ENCODE measurements at places on chromosomes 5 and 9.
A peak's percentile ranks its signal among the peaks of the same experiment; 100 is the strongest.

DNA sequence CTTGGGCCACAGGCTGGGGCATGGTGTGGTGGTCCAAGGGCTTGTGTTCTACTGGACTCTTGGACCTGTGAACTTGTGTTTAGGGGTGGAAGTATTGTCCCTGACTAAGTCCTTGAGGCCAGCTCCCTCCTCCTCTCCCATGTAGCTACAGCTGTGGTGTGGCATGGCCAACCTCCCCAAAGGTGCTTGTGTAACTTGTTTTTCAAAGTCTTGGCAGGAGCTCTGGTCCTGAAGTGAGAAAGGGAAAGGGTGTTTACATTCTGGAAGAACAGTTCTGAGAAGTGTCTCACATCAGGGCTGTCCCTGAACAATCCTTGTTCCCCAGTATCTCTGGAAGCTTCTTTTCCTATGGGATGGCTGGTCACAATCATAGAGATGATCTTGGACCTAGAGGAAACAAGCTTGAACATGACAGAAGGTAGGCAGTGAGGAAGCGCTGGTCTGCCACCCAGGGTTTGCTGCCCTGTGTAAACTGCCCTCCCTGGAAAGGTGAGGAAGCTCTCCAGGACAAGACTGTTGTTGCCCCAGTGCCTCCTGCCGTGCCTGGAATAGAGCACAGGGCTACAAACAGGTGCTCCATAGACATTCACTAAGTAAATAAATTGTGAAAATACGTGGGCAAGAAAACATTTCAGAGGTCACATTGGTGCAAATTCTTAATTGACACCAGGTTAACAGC is 64.6 kb upstream of the KLF9 start:
- no peak for DNase-seq

DNA sequence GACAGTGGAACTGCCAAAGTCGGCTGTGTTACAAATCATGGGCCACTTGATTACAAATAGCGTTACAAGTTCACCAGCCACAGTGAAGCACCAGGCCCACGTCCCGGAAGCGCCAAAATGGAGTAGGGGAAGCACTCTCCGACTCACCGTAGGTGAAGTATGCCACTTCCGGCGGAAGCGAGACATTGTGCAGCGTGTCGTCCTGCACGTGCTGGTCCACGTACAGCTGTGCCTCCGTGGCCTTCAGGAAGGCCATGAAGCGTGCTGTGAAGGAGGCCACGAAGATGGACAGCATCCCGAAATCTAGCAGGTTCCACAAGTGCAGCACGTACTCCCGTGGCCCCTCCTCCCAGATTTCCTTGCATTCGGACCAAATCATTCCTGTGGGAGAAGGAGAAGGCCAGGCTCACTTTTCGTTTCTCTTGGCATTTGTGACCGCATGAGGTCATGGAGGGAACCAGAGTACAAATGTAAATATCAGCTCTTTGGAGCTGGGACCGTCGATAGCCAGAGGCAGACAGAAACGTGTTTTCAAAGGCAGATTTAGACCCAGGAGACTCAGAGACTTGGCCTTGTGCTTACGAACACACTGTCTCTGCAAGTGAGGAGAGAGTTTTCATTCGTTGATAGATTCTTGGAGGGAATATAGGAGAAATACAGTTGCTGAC is 58.7 kb upstream of the SMIM32 start:
- no peak for DNase-seq

GRCh38 chr5:14415024-14415697 is 166.4 kb upstream of the OTULINL start:
- no peak for DNase-seq

- DNase-seq, result no peak
Measured at GRCh38 chr5:175894271-175894670, 22.9 kb downstream of the CPLX2 start.

- no peak for DNase-seq
Measured at GRCh38 chr9:97575673-97576200, 57.4 kb downstream of the TSTD2 start.

- DNase-seq, result no peak
Measured at GRCh38 chr5:151589878-151590570, 1.1 kb downstream of the FAT2 start.

- DNase-seq, result peak; percentile 52
Measured at GRCh38 chr9:132896906-132897305, 18.2 kb downstream of the SPACA9 start.

- DNase-seq, result no peak
Measured at GRCh38 chr9:15484802-15485201, 26.0 kb downstream of the PSIP1 start.

GRCh38 chr9:98861781-98862504 is 54.5 kb downstream of the GALNT12 start:
- DNase-seq, result no peak

GRCh38 chr5:173789031-173789920 is 98.9 kb upstream of the CPEB4 start:
- no peak for DNase-seq

DNA sequence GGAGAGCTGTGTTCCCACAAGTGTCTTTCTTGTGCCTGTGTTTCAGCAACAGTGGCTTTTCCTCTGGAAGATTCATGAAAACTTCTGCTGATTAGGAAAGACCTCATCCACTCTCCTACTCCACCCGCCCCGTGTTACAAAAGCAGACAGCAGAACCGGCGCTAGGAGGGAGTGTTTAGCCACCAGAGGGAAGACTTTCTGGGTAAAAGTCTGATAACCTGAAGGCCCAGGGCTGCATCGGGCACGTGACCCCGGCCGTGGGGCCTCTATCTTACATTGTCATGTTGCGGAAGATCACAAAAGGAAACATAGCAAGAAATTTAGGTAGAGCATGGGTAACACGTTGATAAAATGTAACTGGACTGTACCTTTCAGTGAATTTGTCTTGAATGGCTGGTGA is 32.0 kb upstream of the DMRT2 start:
- DNase-seq, result no peak

- no peak for DNase-seq
Measured at GRCh38 chr9:6910032-6910431, 152.3 kb downstream of the KDM4C start.
